GM23338 (cell line): ENCODE measurements at places on chromosomes 13 and 19. TPM values are rescaled to one million over a fixed set of nuclear protein-coding genes. Genes with fewer than 3 reads are reported as not detected.

- H3K27me3 ChIP-seq = peaks cover 80% of the 10 kb centered on the region
- H3K36me3 ChIP-seq = no peaks in the 10 kb centered on the region
- peaks cover 32% of the 10 kb centered on the region for H3K4me1 ChIP-seq
- peak overlapping the region; percentile 68 for H3K4me3 ChIP-seq
- no peak overlapping the region for H3K27ac ChIP-seq
These were observed 148.1 kb upstream of the ZNF536 start for GRCh38 chr19:30223866-30224688.

DNA sequence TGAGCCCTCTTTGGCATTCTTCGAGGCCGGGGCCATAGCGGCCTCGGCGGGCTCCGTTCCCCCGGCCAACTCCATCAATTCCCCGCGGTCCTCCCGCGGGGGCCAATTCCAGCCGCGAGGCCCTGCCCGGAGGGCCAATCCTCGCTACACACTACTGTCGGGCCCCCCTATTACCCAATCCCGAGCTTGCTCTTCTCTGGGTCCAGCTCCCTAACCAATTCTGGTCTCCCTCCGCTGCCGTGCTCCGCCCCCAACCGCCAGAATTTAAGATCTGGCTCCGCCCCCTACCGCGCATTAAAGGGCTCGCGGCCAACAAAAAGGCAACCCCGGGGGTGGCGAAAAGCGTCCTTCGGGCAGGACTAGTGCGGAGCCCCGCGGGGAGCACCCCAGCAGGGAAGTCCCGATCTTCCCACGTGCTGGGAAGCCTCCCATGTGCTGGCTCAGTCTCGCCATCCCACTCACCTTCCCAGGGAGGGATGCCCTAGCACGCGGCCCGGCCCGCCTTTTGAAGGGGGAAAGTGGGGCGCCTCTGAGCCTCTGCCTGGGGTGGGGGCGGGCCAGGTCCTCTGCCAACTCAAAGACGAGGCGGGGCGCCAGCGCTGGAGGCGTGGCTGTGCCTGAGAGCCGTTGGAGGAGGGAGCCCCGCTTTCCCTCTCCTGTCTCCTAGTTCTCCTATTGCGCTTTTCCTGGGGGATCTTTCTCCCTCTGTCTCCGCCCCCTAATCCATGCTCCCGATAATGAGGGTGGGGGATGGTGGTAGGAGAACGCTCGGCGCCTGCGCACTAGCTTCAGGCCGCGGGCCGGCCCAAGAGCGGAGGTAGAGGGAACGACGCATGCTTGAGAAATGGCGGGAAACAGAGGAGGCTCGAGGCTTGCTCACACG is 3.5 kb downstream of the LIPE start:
- H3K4me3 ChIP-seq = peak overlapping the region; percentile 86
- peaks cover 5% of the 10 kb centered on the region; the same call in 1 of the 2 replicates for H3K4me1 ChIP-seq

- no peak overlapping the region for H3K27ac ChIP-seq
- H3K4me1 ChIP-seq = peaks cover 4% of the 10 kb centered on the region; the same call in 1 of the 2 replicates
- no peaks in the 10 kb centered on the region for H3K27me3 ChIP-seq
- H3K36me3 ChIP-seq = no peaks in the 10 kb centered on the region
- DNase-seq = no peak
These were observed 426.1 kb upstream of the KLF12 start for GRCh38 chr13:74560325-74560724.

- peak overlapping the region; percentile 72 for H3K4me3 ChIP-seq
- DNase-seq = peak; percentile 33
- peaks cover 43% of the 10 kb centered on the region for H3K4me1 ChIP-seq
These were observed 471 bp downstream of the DACH1 start for GRCh38 chr13:71866335-71867130.

GRCh38 chr19:42199440-42200115 is 17.9 kb downstream of the DEDD2 start:
- no peak overlapping the region for H3K4me3 ChIP-seq
- peaks cover 15% of the 10 kb centered on the region for H3K4me1 ChIP-seq

- peak; percentile 17 for DNase-seq
- no peaks in the 10 kb centered on the region for H3K27me3 ChIP-seq
- peaks cover 7% of the 10 kb centered on the region; the same call in 1 of the 2 replicates for H3K4me1 ChIP-seq
- no peak overlapping the region for H3K27ac ChIP-seq
- H3K4me3 ChIP-seq = no peak overlapping the region
These were observed 549.2 kb upstream of the KLF12 start for GRCh38 chr13:74683411-74683810.

- H3K4me1 ChIP-seq = peaks cover 8% of the 10 kb centered on the region; the same call in 1 of the 2 replicates
- no peaks in the 10 kb centered on the region for H3K36me3 ChIP-seq
- no peaks in the 10 kb centered on the region for H3K27me3 ChIP-seq
- DNase-seq = no peak
- no peak overlapping the region for H3K27ac ChIP-seq
These were observed 44.0 kb downstream of the KLF2 start for GRCh38 chr19:16368385-16369305.

DNA sequence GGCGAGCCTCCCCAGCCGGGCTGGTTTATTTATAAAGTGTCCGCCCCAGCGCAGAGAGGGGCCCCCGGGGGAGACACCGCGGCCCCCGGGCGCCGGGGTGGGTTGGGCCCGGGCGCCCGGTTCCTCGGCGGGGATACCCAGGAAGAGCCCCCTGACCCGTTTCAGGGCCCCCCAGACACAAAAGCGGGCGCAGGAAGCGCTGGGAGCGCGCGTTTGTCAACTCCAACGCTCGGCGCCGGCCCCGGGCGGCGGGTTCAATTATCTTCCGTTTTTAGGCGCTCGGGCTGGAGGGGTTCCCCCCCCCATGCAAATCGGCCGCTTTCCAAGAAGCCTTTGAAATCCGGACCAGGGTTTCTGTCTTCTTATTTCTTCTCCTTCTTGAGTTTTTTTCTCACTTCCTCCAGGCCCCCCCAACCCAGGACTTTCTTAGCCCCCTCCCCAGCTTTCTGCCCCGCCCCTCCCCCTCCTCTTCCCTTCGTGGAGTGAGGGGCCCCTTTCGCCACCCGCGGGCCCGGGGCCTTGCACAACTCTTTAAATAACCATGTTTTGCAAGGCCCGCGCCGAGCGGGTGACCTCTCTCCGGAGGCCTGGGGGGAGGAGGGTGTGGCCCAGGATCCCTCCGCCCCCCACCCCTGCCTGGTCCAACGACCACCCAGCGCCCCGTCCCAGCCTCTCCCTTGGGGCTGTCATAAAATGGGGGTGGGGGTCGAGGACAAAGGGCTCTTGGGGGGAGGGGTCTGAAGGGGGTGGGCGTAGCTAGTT is 935 bp downstream of the ARID3A start:
- no peak overlapping the region for H3K27ac ChIP-seq
- peaks cover 10% of the 10 kb centered on the region for H3K4me1 ChIP-seq
- H3K27me3 ChIP-seq = peaks cover 8% of the 10 kb centered on the region
- peak; percentile 72 for DNase-seq
- no peaks in the 10 kb centered on the region; the same call in 1 of the 2 replicates for H3K36me3 ChIP-seq

- no peaks in the 10 kb centered on the region for H3K36me3 ChIP-seq
- H3K4me1 ChIP-seq = no peaks in the 10 kb centered on the region
- H3K4me3 ChIP-seq = no peak overlapping the region
- no peak for DNase-seq
- no peaks in the 10 kb centered on the region for H3K27me3 ChIP-seq
- H3K27ac ChIP-seq = no peak overlapping the region
These were observed 21.8 kb downstream of the ARHGEF18 start for GRCh38 chr19:7370546-7370945.

DNA sequence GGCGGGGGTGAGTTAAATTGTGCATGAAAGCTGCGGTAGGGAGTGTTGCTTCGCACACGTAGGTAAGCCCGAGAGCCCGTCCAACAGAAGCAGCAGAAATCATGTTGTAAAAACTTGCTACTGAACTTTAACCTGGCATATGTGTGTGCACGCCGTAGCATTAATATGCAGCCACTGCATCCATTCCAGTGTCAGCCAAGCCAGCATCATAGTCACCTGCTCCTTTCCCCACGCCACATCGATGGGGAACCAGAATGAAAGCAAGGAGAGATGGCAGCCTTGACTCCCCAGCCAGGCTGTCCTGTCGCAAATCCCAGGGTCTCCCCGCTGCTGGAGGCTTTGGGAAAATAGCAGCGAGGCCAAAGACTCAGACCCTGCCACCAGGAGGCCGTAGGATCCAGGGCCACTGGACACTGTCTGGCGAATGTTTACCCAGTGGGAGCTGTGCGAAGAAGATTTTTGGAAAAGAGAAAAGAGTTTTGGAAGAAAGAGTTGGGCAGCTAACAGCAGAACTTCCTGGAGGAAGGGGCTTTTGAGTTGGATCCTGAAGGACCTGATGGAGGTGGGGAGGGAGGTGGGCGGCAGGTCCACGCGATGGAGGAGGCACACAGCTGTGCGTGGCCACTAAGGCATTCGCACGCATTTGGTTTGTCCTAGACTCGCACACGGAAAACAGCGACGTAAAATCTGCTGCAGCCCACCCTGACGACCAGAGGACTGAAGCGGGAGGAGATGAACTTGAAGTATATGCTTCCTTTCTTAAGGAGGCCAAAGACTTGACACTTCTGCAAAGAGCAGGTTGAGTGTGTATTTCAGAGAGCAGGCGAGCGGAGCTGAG is 48.7 kb upstream of the RANBP3 start:
- no peak overlapping the region for H3K27ac ChIP-seq
- no peak overlapping the region for H3K4me3 ChIP-seq
- H3K27me3 ChIP-seq = no peaks in the 10 kb centered on the region

GRCh38 chr13:26965952-26966700 is 205.5 kb downstream of the USP12 start:
- no peak overlapping the region for H3K27ac ChIP-seq
- no peaks in the 10 kb centered on the region for H3K36me3 ChIP-seq
- no peak for DNase-seq
- no peaks in the 10 kb centered on the region for H3K27me3 ChIP-seq
- H3K4me1 ChIP-seq = peaks cover 9% of the 10 kb centered on the region

- no peaks in the 10 kb centered on the region for H3K27me3 ChIP-seq
- H3K4me1 ChIP-seq = no peaks in the 10 kb centered on the region
- H3K4me3 ChIP-seq = no peak overlapping the region
- DNase-seq = no peak
These were observed 28.6 kb downstream of the PRAM1 start for GRCh38 chr19:8473648-8474476.

DNA sequence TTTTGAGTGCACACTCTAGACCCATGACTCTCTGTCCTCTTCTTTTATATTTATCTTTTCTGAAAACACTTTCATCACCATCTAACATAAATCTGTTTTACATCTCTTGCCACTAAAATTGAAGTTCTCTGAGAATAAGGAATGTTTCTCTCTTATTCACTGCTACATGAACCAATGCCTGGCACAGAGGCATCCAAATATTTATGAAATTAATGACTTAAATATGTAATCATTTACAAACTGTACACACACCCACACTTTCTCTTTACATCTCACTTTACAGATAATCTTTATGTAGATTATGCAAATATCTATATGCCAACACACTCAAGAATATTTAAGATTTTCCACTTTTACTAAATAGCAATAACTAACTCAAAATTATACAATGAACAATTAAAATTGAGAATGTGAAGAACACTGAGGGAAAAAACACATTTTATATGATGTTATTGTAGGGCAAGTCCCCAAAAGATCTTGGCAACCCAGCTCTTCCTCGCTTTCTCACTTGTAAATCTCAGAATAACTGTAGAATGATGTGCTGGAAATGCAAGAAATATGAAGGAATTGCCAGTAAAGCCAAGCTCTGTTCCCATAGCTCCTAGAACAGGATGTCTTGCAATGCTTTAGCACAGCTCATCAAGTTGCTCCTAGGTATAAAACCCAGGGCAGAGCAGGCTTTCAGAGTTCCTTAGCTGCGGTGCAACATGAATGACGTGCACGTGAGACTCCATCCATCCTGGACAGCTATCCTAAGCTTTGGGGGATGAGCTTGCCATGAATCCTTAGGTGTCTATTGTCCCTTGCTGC is 50.7 kb downstream of the UGGT2 start:
- H3K27me3 ChIP-seq = no peaks in the 10 kb centered on the region
- H3K4me1 ChIP-seq = peaks cover 54% of the 10 kb centered on the region
- no peak for DNase-seq
- H3K4me3 ChIP-seq = no peak overlapping the region

- H3K4me3 ChIP-seq = no peak overlapping the region
- no peaks in the 10 kb centered on the region for H3K4me1 ChIP-seq
- DNase-seq = no peak
- H3K27ac ChIP-seq = no peak overlapping the region
These were observed 40.8 kb upstream of the GPR183 start for GRCh38 chr13:99347911-99348451.

DNA sequence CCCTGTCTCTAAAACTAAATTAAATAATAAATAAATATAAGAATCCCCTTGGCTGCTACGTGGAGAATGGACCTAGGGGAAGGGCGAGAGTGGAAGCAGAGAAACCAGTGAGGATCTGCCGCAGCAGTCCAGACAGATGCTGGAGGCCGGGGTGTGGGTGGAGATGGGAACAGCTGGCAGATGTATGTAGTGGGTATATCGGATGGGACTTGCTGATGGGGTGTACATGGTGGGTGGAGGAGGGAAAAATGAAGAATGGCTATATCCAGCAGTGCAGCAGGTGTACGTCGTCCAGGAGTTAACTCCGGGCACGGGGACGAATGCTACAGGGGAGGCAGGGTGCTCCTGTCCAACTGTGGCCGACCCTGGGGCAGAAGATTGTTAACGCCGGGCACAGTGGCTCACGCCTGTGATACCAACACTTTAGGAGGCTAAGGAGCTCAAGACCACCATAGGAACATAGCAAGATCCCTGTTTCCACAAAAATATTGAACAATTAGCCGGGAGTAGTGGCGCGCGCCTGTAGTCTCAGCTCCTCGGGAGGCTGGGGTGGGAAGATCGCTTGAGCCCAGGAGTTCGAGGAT is 654 bp downstream of the CEP89 start:
- no peaks in the 10 kb centered on the region for H3K36me3 ChIP-seq
- no peaks in the 10 kb centered on the region for H3K27me3 ChIP-seq
- DNase-seq = no peak
- H3K27ac ChIP-seq = no peak overlapping the region
- peak overlapping the region; percentile 70 for H3K4me3 ChIP-seq

DNA sequence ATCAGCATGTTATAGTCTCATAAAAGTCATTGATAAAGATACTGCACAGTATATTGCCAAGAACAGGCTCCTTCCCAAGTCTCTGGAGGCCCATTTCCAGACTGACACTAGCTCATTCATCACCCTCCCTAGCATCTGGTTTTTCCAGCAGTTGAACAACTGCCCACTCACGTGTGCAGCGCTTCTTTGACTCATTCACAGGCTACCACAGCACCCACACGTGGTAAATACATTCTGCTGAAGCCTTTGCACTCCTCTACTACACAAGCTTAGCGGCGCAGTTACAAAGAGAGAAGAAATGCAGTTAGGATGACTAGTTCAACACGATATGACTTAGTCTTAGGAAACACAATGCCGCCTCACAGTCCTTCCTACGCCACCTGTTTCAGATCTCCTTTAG is 87.7 kb downstream of the DOCK9 start:
- DNase-seq = no peak
- H3K4me1 ChIP-seq = peaks cover 49% of the 10 kb centered on the region
- H3K27me3 ChIP-seq = no peaks in the 10 kb centered on the region
- no peak overlapping the region for H3K4me3 ChIP-seq

- no peak overlapping the region for H3K4me3 ChIP-seq
- no peak for DNase-seq
- no peaks in the 10 kb centered on the region for H3K4me1 ChIP-seq
These were observed 82.2 kb downstream of the EDNRB start for GRCh38 chr13:77836423-77836822.

- peak overlapping the region; percentile 55; the same call in 1 of the 2 replicates for H3K27ac ChIP-seq
- peak overlapping the region; percentile 100 for H3K4me3 ChIP-seq
- no peaks in the 10 kb centered on the region for H3K27me3 ChIP-seq
- no peak for DNase-seq
- peaks cover 13% of the 10 kb centered on the region for H3K36me3 ChIP-seq
- H3K4me1 ChIP-seq = peaks cover 18% of the 10 kb centered on the region
These were observed 1.6 kb downstream of the FTL start for GRCh38 chr19:48966541-48967345.

Gene CHST8
- total RNA-seq = 23.8 and 38.2 TPM in 2 replicates

Gene GPR180
- total RNA-seq = 8.7 and 9.5 TPM in 2 replicates

Gene PRR20A
- total RNA-seq = not detected in 2 replicates

Gene DPF1
- 8.3 and 11.7 TPM in 2 replicates for total RNA-seq

Gene MBD3L2
- total RNA-seq = not detected in 2 replicates

Gene NTN5
- total RNA-seq = 0.82 and 0.94 TPM in 2 replicates

Gene KLK14
- not detected in 2 replicates for total RNA-seq

Gene MRPL54
- 29.7 and 47.3 TPM in 2 replicates for total RNA-seq

Gene BLOC1S3
- total RNA-seq = 15.9 and 16.0 TPM in 2 replicates

Gene NLRP4
- 0.19 TPM in 1 of 2 replicates, not detected in the other for total RNA-seq
